ENCODE measurements at places on chromosomes 7 and 10.

DNA sequence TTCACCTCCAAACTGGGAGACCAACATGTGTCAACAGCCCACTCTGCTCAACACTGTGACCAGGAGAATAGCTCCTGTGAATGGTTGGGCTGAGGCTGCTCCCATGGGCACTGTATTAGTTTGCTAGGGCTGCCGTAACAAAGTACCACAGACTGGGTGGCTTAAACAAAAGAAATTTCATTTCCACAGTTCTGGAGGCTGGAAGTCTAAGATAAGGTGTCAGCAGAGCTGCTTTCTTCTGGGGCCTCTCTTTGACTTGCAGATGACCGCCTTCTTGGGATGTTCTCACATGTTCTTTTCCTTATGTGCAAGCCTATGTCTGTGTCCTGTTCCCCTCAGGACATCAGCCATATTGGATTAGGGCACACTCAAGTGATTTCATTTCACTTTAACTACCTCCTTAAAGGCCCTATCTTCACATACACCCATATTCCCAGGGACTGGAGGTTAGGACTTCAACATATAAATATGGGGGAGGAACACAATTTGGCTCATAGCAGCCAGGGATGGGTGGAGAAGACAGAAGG is 90.3 kb downstream of the CPED1 start:
- DNase-seq: no peak

GRCh38 chr7:43531700-43532099 is 51.2 kb upstream of the STK17A start:
- DNase-seq: no peak

GRCh38 chr10:132558516-132559413 is 21.2 kb downstream of the INPP5A start:
- DNase-seq: no peak

DNA sequence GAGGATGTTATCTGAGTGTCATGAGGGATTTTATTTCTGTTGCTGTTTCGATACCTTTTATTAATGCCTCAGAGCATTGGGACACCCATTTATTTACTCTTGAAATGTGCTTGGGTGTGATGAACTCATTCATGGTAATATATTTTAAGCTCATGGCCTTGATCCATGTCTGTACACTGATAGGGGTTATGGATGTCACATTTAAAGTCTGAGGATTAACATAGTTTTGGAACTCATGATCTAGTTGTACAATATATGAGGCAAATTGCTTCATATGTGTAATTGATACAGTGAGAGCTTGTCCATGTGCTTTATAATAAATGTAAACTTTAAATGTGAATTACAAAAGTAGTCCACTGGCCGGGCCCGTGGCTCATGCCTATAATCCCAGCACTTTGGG is 23.0 kb upstream of the ZRANB1 start:
- DNase-seq: no peak

DNA sequence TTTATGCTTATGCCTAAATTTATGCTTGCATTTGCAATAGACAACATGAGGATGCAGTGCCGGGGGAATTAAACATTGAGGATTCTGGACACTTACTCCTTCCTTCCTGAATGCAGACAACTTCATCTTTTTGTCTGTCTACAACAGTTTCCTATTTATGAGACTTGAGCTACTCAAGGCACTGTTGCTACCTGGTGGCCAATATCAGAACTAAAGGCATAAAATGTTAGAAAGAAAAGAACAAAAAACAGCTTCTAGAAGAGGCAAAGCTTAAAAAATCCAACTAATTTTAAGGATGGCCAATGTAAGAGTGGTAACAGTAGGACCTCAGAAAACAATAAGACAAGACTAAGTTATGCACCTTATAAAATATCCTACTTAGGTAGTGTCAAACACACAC is 144.5 kb upstream of the PTN start:
- no peak for DNase-seq

DNA sequence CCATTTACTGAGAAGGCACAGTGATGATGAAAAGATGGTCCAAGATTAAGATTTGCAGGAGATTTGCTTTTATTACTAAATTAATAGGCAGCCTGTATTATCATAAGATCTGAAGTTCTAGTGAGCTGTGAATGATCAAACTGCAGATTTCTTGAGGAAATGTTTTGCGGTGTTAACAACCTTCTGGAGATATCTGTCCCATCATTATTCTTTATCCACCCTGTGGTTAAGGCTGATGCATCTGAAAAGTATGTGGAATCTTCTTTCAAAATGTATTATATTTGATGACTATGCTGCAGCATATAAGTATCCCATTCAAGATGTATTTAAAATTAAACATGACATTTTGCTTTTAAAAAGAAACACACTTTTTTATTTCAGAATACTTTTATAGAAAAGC is 150.3 kb downstream of the POLR1F start:
- no peak for DNase-seq

DNA sequence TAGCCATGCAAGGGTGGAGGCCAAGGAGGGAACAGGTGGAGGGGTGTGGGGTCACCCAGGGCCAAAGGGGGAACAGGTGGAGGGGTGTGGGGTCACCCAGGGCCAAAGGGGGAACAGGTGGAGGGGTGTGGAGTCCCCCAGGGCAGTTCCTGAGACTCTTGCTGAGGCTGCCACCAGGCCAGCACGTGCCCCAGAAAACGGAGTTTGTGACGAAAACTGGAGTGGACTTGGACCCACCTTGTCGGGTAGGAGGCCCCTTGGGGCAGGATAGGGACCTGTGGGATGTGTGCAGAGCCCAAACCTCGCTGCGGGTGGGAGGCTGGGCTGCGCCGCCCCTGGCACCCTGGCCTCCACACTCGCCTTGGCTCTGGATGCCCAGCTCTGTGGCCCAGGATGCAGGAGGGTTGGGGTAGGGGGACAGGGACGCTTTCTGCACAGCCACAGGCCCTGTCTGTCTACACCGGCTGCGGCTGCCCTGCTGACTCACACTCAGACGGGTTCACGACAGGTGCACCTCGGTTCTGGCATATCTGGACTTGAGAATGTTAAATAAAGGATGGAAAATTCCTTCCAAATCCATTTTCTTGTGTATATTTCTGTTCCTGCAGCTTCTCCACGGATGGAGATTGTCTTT is 562 bp upstream of the ADGRA1 start:
- no peak for DNase-seq

GRCh38 chr7:3951316-3952055 is 650.4 kb downstream of the SDK1 start:
- DNase-seq: no peak

Measured in central memory CD8-positive, alpha-beta T cell (primary cell).